ENCODE measurements at places on chromosomes 1 and 21.

GRCh38 chr1:227562933-227563323 lies 428 bp upstream of the ZNF678 start:
- DNase-seq = no peak

DNA sequence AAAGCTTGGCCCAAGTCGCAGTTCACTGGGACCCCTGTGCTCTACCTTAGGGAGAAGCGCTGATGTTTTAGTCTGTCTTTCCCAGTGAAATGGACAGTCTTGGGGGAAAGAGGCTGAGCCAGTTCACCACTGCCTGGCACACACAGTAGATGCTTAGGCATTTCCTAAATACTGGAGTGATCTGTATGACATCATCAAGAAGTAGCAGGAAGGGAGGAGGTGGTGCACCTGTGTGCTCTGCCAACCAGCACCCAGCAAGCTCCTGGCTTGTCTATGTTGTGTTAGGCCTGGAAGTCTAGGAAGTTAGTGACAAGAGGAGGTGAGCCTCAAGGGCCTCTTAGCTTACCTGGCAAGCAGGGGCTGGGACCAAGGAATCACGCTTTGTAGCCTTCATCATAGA lies 158.2 kb upstream of the NFIA start:
- no peak for DNase-seq

DNA sequence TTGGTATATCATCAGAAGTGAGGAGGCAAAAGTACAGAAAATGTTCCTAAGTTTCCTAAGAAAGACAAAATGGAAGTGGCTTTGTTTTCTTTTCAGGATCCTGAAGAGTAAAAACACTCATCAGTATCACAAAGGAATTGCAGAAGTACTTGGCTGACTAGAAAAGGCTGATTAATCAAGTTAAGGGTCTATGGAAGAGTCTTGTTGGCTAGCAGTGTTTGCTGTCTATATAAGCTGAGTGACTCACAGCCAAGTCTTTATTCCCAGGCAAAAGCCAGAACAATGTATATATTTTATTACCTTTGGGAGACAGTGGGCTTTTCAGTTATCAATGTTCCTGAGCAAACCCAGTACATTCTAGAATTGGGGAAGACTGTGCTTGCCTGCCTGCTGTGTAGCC lies 777.0 kb downstream of the PLA2G4A start:
- DNase-seq = no peak

GRCh38 chr1:52444463-52444862 lies 40.1 kb downstream of the PRPF38A start:
- no peak for DNase-seq

GRCh38 chr1:201556841-201557571 lies 18.1 kb downstream of the NAV1 start:
- DNase-seq = no peak

- no peak for DNase-seq
Measured at GRCh38 chr1:28199328-28200233, 23.1 kb upstream of the PTAFR start.

GRCh38 chr1:214864896-214865688 lies 217.4 kb upstream of the KCNK2 start:
- DNase-seq = peak; percentile 67

GRCh38 chr1:229101011-229101871 lies 169.7 kb upstream of the RAB4A start:
- no peak for DNase-seq

DNA sequence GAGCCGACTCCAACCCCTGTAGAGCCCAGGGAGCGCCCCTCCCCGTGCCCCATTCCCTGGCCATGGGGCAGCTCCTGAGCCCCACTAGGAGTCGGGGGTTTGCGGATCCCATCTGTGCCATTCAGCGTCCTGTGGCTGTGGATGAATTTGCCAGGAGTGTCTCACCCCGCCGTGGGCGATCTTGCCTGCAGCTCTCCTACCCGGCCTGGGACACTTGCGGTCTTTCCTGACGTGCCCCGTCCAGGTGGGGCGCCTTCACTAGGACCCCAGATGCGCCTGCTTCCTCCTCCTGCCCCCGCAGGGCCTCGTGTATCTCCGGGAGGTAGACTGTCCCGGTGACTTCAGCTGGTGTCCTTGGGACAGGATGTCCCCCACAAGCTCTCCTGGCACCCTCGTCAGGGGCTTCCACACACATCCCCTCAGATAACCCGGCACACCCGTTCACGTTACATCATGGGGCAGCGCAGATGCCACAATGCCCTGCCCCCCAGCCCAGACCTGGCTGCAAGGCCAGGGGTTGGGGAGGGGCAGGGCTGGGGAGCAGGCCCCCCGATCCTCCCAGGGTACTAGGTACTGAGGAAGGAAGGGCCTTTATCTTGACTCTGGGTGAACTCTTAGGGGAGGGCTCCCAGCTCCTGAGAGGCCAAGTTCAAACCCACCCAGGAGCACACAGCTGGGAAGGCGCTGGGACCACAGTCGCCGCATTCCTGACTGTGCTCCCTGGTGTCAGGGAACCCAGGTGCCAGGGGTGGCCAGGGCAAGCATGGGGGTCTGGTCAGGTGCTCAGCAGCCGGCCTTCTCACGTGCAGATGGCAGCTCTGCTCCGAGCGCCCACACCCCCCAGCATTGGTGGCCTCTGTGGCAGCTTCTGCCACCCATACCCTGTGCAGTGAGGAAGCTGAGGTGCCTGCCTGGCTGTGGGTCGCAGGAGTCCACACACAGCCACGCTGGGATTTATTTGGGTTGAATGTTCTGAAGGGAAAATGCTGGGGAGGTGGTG lies 53.4 kb upstream of the COL6A1 start:
- DNase-seq = no peak

DNA sequence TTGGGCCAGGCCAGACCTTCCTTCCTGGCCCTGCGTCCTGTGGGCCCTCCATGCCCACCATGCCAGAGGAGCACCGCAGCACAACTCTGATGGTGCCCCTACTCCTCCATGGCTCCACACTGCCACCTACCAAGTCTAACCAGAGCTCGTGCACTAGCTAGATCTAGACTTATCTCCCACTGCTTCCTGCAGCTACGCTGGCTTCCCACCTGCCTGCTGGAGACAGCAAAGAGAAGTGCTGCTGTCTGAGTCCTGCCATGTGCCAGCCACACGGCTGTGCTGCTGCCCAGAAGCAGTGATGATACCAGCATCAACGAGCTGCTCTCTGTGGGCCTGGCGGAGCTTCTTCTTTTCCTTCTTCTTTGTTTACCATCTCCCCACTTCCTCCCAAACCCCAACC lies 4.5 kb downstream of the GUCA2B start:
- DNase-seq = no peak

DNA sequence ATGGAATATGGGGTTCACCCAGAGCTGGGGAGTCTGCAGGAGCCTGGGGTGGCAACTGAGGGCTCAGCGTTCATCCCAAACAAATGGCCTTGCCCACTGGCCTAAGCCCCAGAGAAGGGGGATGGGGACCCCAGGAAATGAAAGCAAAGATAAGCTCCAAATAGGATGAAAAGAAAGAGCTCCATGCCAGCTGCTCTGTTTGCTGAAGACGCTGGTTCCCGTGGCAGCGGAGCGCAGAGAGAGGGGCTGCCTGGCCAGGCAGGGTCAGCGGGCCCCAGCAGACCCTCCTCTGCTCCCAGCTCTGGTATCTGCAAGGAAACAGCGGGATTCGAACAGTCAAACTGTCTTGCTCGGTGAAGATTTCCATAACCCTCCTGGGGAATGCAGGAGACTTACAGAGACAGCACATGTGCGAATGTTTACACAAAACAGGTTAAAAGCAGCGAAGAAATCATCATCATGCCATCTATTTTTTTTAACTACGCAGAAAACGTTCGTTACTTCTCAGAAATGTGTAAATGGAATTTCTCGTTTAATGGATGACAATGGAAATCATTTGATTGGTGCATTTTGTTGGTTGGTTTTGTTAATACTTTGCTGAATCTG lies 94.4 kb downstream of the PDE9A start:
- no peak for DNase-seq

DNA sequence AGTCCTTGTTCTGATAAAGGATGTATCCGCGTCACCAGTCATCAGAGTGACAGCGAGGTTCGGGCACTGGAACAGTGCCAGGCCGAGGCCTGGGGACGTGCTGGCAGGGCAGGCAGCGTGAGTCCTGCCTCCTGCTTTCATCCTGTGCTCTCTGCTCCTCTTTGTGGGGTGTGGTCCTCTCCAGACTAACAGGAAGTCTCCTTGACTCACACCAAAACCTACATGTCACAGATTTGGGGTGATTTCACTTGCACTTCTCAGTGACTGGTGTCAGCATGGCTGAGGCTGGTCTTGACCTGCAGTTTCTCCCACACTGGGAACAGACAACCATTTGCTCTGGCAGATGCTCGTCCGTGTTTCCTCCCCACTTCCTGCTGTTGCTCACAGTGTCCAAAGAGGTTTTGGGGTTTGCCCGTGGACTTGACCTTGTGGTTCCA lies 8.8 kb upstream of the NLRP3 start:
- no peak for DNase-seq

GRCh38 chr1:63547621-63548294 lies 24.4 kb downstream of the EFCAB7 start:
- peak; percentile 99 for DNase-seq

- no peak for DNase-seq
Measured at GRCh38 chr1:170133766-170134495, 11.8 kb upstream of the NTMT2 start.

DNA sequence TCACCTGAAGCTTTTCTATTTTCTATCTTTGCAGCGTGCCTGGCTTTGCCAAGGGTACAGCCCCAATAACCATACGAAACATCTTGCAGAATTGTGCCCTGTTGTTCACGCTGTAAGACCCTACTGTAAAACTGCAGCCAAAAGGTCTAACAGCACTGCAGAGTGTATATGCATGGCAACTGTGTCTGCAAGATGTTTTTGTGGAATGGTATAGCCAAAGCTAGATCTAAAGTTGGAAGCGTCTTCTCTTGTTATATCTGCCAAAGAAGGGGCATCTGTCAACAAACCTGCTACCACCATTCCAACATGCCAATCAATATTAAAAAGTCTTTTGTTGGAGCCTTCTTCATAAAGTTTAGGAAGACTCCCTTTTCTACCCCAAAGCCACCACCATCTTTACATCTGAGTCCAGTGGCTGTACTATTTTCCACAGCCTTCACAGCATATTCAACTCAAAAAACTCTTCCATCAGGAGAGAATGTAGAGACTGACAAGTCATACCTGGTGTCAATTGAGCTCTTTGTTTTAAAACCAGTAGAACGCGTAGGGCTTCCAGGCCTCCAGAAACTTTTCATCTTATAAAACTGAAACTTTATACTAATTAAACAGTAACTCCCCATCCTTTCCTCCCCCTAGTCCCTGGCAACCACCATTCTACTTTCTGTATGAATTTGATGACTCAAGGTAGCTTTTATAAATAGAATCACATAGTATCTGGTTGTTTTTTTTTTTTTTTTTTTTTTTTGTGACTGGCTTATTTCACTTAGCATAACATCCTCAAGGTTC lies 40.0 kb downstream of the ZSCAN20 start:
- no peak for DNase-seq

GRCh38 chr1:40948741-40949443 lies 30.6 kb upstream of the CTPS1 start:
- peak; percentile 59 for DNase-seq

GRCh38 chr1:5720484-5720883 lies 271.7 kb downstream of the NPHP4 start:
- no peak for DNase-seq

DNA sequence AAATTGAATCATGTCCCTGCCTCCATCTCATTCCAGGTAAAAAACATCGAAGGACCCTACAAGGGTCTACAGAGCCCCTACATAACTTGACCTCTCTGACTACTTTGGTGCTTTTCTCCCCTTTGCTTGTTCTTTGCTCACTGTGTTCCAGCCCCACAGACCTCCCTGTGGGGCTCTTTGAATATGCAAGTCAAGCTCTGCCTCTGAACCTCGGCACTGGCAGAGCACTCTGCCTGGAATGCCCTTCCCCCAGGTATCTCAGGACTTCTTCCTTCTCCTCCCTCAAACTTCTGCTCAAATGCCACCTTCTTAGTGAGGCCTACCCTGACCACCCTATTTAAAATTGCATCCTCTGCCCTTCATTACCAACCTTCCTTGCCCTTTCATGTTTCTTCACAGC lies 87.8 kb upstream of the CD34 start:
- no peak for DNase-seq

- DNase-seq = peak; percentile 38
Measured at GRCh38 chr1:221708987-221709386, 32.9 kb downstream of the DUSP10 start.

- DNase-seq = no peak
Measured at GRCh38 chr1:183027791-183028190, 4.6 kb downstream of the LAMC1 start.

DNA sequence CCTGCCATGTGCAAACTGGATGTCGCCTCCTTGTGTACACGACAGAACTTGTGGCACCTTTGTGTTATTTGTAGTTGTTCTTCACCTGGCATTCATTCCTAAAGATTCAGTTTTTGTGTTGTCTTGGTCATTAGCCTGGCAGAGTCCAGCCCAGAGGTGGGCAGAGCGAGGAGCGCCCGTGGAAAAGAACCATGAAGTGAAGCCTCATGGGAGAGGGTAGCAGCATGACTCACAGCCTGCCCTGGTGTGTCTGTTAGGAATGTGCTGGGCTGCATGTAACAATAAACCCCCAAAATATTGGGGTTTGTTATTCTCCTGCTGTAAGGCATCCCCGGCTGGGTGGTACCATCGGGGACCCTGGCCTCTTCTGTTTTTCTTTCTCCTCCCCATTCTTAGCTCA lies 124.9 kb upstream of the TMEM51 start:
- no peak for DNase-seq

GRCh38 chr1:224498574-224499170 lies 64.1 kb upstream of the WDR26 start:
- no peak for DNase-seq

DNA sequence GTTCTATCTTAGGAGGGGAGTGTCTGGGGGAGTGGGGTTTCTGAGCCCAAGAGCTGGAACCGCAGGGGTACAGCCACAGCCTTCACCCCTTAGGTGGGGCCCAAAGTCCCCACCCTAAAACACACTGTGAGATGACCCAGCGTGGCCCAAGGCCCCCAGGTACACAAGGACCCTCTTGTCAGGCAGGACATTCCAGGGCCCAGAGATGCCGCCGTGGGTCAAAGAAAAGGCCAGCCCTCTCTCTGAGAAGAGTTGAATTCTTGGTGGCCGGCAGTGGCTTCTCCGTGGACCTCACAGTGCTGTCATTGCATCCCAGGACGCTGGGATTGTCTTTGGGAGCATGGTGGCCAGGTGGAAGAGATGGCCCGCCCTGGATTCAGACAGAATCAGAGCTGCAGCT lies 176.3 kb upstream of the C1orf174 start:
- no peak for DNase-seq

- no peak for DNase-seq
Measured at GRCh38 chr1:151831605-151832004, at the start of gene RORC. TSS of gene RORC (minus strand) at chr1:151831802. CDS start at chr1:151831764, 38 bp downstream.
